ENCODE measurements at places on chromosomes 4 and X.

DNA sequence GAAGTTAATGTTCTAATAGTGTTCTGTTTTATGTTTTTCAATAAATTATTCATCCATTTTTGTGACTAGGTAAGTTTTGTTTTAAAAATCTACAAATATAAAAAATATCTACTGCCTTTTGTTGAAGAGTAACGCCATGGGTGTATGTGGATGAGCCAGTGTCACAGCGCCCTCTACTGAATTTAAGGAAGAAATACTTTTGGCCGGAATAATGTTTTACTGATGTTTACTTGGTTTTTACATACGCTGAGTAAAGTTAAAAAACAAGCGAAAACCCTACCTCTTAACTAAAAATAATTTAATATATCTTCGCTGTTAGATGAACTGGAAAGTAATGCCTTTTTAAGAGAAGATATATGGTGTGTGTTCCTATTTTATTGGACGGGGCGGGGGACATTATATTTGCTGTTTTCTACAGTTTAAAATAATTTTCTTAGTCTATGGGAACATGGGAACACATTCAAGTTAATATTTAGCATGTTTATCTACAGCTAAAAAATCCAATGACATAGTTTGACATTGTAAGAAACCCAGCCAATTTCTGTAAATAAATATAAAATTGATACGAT is 86.1 kb downstream of the CPE start:
- DNase-seq: peak; percentile 35

DNA sequence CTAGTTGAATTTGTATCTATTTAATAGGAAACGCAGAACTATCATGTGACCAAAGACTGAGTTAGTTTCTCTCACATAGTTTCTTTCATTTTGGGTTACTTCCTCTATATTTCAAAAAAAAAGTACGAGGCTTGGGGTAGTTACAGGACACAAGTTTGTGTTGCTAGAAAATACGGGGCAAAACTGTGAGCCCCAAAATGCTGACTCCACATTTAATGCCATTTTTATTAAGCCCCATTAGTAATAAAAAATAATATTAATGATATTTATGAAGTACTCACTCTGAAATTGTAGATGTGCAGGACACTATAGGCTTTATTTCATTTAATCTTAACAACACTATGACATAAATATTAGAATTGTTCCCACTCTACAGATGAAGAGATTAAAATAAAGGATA is 268.6 kb downstream of the DTHD1 start:
- DNase-seq: no peak

GRCh38 chr4:147865926-147866325 is 134.0 kb downstream of the ARHGAP10 start:
- no peak for DNase-seq

GRCh38 chr4:72974694-72975487 is 94.6 kb downstream of the COX18 start:
- no peak for DNase-seq

DNA sequence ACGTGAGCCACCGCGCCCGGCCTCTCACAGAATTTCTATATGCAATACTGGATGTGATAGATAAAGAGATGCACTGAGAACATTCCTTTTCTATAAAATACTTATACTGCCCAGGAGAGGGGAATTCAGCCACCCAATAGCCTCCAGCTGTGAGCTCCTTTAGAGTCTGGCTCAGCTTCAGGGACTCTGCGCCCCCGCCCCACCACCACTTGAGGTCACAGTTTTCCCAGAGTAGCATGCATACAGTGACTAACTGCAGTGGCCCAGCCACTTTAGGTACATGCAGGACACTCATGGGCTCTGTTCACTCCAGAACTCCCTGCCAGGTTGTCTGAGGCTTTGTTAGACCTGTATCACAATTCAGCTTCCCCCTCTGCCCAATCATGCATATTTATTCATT is 144.4 kb upstream of the TET2 start:
- DNase-seq: no peak

DNA sequence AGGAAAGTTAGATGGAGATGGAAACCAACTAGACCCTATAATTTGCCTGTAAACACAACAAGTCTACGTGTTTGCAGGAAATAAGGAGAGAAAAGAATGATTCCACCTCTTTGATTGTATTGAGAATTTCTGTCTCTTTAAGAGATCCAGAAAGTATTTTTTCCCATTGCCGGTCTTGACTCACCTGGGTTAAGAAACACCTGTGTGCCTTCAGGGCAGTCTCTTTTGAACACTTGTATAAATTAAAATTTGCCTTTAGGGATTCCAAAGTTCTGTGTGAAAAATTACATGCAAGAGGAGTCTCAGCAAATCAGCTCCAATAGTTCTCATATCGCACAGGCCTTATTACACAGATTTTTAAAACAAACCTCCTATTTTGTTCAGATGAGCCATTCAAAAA is 46.0 kb upstream of the SMAD1 start:
- DNase-seq: no peak

GRCh38 chr4:188117631-188118324 is 8.4 kb upstream of the TRIML2 start:
- DNase-seq: no peak
